ENCODE measurements at places on chromosomes 12 and 14. TPM values are rescaled to one million over a fixed set of nuclear protein-coding genes. Genes with fewer than 3 reads are reported as not detected.

DNA sequence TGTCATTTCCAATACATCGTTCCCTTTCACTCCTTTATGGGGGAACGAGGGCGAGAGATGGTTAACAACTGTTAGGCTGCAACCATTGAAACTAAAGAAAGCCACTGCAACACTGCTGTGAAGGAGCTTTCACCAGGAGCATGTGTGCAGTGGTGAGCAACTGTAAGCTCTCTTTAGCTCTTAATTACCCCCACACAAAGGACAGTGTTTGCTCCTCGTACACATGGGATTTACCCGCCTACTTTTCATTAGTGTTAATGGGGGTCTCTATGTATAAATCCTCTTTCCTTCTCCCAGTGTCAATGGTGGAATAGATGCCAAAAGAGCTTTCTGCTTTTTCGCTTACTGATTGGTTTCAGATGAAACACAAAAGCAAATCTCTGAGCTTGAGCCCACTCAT lies 343.1 kb downstream of the FLRT2 start:
- no peak for DNase-seq

- no peak for DNase-seq
These were observed 232.1 kb downstream of the MON2 start for GRCh38 chr12:62698701-62699101.

DNA sequence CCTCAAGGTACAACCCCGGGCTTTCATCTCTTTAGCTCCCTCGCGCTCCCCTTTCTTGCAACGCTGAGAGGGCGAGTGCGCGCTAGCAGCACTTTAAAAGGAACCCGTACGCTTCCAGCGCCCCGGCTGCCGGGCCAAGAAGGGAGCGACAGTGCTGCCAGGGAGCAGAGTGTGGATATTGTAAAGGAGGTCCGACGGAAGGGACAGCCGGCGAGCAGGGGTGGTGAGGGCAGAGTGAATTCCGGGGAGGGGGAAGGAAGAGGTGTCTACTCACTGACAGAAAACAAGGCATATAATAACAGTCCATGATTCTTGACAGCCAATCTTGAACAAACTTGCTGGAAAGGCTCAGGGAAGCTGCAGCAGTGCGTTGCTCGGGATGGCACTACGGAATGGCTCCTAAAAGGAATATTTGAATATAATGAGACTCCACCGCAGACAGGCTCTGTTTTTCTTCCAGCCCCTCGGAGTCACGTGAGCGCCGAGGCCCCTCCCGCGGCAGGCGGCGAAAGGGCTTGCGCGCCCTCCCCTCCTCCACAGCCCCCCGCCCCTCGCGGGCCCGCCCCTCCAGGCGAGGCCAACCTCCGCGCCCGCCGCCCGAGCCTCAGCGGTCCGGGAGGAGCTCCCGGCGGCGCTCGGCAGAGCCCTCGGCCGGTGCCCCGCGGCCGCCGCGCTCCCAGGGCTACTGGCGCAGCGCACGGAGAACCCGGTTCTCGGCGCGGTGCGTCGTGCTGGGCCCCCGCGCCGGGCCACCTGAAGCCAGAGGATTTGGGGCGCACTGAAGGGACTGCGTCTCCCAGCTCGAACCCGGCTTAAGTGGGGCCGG lies 3.4 kb downstream of the BMP4 start:
- peak; percentile 91 for DNase-seq

GRCh38 chr14:33679461-33680225 lies 271.2 kb downstream of the EGLN3 start:
- DNase-seq: no peak

DNA sequence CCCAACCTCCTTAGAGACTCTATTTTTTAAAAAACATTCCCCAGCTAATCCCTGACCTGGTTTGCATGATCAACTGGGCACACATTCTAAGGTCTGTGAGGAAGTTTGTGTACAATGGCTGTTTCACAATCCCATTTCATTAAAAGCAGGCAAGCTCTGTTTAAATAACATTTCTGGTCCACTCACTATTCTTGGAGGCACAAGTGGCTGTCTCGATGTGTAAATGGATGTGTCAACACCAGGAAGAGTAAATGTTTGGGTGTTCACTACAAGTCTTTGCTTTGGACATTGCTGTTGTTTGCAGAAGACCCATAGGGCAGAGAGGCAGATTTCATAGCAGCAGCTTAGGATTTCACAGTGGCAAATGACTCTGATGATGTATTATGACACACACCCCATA lies 98.3 kb downstream of the PDZRN4 start:
- DNase-seq: no peak

DNA sequence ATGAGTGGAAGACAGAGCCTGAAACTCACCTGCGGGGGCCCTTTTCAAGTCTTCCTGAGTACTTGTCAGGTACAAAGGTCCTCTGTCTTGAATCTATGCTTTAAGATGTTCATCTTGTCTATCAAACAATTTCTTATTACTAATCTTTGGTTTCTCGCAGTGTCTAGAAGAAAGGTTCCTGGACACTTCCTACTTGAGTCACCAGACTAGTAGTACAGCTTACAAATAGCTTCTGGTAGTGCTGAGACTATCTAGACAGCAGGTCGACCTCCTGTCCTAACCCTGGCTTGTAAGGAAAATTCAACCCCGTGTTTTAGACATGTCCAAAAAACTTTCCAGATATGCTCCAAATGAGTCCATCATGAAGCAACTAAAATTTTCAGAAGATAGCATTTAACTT lies 11.2 kb upstream of the ARID2 start:
- DNase-seq: no peak

- peak; percentile 39 for DNase-seq
These were observed 2.3 kb downstream of the HOXC8 start for GRCh38 chr12:54010972-54011664.

Gene POLE
- total RNA-seq: 15.1 TPM

Gene ACOT6
- total RNA-seq: not detected

Gene SIX6
- total RNA-seq: 0.22 TPM

Gene RNF212B
- not detected for total RNA-seq

Measured in psoas muscle (tissue), 8 donors.